ENCODE measurements at places on chromosomes 6 and 20. TPM values are rescaled to one million over a fixed set of nuclear protein-coding genes. Genes with fewer than 3 reads are reported as not detected.

CALHM5 gene
- 0.85 TPM for total RNA-seq

LKAAEAR1 gene
- total RNA-seq, result not detected

OPRL1 gene
- total RNA-seq, result 0.39 TPM

CPNE5 gene
- 4.7 TPM for total RNA-seq

GSTA2 gene
- 0.29 TPM for total RNA-seq

PRICKLE4 gene
- 6.7 TPM for total RNA-seq

ADGRF5 gene
- total RNA-seq, result 9.7 TPM

BEND6 gene
- total RNA-seq, result 0.17 TPM

TRIM40 gene
- total RNA-seq, result 33.4 TPM

HRH3 gene
- not detected for total RNA-seq

BHLHE23 gene
- not detected for total RNA-seq

TFAP2A gene
- 0.53 TPM for total RNA-seq

DEFB115 gene
- total RNA-seq, result not detected

EEF1A2 gene
- total RNA-seq, result 1.3 TPM

HEY2 gene
- total RNA-seq, result 1.5 TPM

BAG2 gene
- total RNA-seq, result 43.7 TPM

DEFB132 gene
- total RNA-seq, result not detected

CCND3 gene
- total RNA-seq, result 69.1 TPM

APOBEC2 gene
- not detected for total RNA-seq

SIRPD gene
- total RNA-seq, result not detected

GHRH gene
- total RNA-seq, result not detected

MYMX gene
- not detected for total RNA-seq

FOXF2 gene
- total RNA-seq, result 68.1 TPM

BMP6 gene
- 0.55 TPM for total RNA-seq

C2 gene
- 17.9 TPM for total RNA-seq

ADGB gene
- total RNA-seq, result 0.70 TPM

MRAP2 gene
- 6.3 TPM for total RNA-seq

CFB gene
- total RNA-seq, result 178 TPM

HSPA12B gene
- 5.9 TPM for total RNA-seq

GSTA3 gene
- not detected for total RNA-seq

NINL gene
- 3.3 TPM for total RNA-seq

CST4 gene
- total RNA-seq, result not detected

SALL4 gene
- total RNA-seq, result 0.41 TPM

GRM4 gene
- total RNA-seq, result not detected

ID4 gene
- 4.7 TPM for total RNA-seq

C6orf132 gene
- total RNA-seq, result 67.6 TPM

PDYN gene
- total RNA-seq, result not detected

MUCL3 gene
- not detected for total RNA-seq

KIAA1755 gene
- 22.4 TPM for total RNA-seq
